ENCODE measurements at places on chromosomes 13 and 19. TPM values are rescaled to one million over a fixed set of nuclear protein-coding genes. Genes with fewer than 3 reads are reported as not detected.

The IGFL3 gene
- total RNA-seq: not detected

The FXYD7 gene
- total RNA-seq: not detected

The CYP4F11 gene
- 0.68 TPM for total RNA-seq

The ZNF835 gene
- 14.3 TPM for total RNA-seq

The SCAF1 gene
- 11.8 TPM for total RNA-seq

The SPATA13 gene
- 16.6 TPM for total RNA-seq

Measured in sigmoid colon (tissue), 7 donors.